ENCODE measurements at places on chromosomes 13 and 19. TPM values are rescaled to one million over a fixed set of nuclear protein-coding genes. Genes with fewer than 3 reads are reported as not detected.

Gene STXBP2
- 19.4 TPM for total RNA-seq

Gene SF3A2
- total RNA-seq, result 29.9 TPM

Gene TFDP1
- total RNA-seq, result 49.6 TPM

Gene C5AR2
- 0.03 TPM for total RNA-seq

Gene ZNF574
- 8.7 TPM for total RNA-seq

Gene SMAD9
- total RNA-seq, result 1.2 TPM

Gene FCER2
- not detected for total RNA-seq

Gene CD22
- total RNA-seq, result not detected

Gene SHISA7
- not detected for total RNA-seq

All from NCI-H460 (cell line).